ENCODE measurements at places on chromosomes 3 and 15.

DNA sequence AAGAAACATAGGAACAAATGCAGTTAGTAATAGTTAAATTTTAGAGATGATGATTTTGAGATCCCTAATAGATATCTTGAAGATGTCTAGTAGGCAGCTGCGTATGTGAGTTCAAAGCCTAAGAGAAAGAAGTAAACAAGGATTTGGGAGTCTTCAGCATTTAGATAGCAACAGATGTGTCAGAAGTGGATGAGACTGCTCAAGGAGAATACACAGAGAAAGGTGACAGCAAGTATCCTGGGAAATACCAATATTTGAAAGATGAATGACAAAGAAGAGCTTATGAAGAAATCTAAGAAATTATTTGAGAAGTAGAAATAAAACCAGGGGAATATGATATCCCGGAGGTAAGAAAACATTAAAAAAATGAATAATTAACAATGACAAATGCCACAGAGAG is 130.9 kb downstream of the PCCB start:
- no peak for DNase-seq

GRCh38 chr3:153221748-153222162 is 59.7 kb downstream of the RAP2B start:
- peak; percentile 55 for DNase-seq

GRCh38 chr3:67648701-67649100 is 5.7 kb downstream of the SUCLG2 start:
- no peak for DNase-seq

DNA sequence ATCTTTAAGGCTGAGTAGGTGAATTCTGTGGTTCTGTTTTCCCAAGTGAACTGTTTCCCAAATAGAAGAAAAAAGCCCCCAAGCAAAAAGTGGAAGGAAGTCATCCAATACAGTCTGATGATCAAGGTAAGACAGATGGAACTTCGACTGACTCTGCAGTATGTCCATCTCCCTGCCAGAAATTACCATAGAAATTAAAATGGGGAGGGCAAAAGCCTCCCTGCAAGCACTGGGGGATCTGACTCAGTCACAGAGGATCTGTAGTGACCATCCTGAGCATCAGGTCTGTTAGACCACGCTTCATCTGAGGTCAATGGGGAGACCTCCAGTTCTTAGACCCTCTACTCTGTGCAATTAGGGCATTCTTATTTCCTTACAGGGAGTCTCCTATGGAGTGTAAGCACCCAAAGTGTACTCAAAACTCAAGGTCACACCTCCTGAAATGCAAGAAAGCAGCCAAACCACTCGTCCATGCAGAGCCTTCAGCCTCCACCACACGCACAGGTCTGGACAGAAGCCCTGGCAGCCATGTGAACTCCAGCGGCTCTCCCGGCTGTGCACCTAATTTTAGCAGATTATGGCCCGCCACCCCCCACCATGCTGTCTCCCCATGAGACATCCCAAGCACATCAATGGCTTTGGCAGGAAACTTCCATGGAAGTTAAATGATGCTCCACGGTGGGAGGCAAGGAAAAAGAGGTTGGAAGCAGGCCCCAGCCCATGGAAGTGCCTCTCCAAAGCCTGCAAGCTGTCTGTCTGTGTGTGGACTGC is 348.7 kb downstream of the NTRK3 start:
- DNase-seq, result no peak

- DNase-seq, result no peak
Observed at GRCh38 chr3:20185331-20185678, 701 bp downstream of the SGO1 start.

DNA sequence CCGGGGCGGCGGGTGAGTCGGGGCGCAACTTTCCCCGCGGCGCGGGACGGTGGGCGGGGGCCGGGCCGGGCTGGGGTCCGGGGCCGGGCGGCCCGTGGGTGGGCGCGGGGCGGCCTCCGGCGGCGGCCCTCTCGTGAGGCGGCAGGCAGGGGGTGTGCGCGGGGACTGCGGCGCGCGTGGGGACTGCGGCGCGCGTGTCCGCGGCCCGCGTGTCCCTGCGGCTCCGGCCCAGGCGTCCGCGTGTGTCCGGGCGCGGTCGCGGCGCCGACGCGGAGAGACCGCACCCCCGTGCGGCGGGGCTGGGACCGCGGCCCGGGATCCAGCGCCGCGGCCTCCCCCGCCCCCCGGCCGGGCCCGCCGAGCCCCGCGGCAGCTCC is 349 bp downstream of the PLXNA1 start:
- no peak for DNase-seq

GRCh38 chr3:98602078-98602678 is 8.8 kb upstream of the CPOX start:
- no peak for DNase-seq

- no peak for DNase-seq
Observed at GRCh38 chr3:177960722-177961121, 575.5 kb upstream of the KCNMB2 start.

DNA sequence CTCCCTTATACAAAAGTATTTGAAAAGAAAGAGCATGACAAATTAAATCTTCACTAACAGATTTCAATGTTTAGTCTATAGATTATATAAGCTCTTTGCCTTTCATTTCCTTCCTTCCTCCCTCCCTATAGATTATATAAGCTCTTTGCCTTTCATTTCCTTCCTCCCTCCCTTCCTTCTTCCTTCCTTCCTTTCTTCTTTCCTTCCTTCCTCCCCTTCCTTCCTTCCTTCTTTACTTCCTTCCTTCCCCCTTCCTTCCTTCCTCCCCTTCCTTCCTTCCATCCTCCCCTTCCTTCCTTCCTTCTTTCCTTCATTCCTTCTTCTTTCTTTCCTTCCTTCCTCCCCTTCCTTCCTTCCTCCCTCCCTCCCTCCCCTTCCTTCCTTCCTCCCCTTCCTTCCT is 209.8 kb upstream of the CBLB start:
- DNase-seq, result no peak

- DNase-seq, result no peak
Observed at GRCh38 chr15:40105517-40106202, 3.0 kb downstream of the BMF start.

GRCh38 chr3:128287216-128287615 is 133.9 kb downstream of the EEFSEC start:
- DNase-seq, result no peak

GRCh38 chr3:71258116-71258515 is 325.4 kb downstream of the FOXP1 start:
- DNase-seq, result no peak

DNA sequence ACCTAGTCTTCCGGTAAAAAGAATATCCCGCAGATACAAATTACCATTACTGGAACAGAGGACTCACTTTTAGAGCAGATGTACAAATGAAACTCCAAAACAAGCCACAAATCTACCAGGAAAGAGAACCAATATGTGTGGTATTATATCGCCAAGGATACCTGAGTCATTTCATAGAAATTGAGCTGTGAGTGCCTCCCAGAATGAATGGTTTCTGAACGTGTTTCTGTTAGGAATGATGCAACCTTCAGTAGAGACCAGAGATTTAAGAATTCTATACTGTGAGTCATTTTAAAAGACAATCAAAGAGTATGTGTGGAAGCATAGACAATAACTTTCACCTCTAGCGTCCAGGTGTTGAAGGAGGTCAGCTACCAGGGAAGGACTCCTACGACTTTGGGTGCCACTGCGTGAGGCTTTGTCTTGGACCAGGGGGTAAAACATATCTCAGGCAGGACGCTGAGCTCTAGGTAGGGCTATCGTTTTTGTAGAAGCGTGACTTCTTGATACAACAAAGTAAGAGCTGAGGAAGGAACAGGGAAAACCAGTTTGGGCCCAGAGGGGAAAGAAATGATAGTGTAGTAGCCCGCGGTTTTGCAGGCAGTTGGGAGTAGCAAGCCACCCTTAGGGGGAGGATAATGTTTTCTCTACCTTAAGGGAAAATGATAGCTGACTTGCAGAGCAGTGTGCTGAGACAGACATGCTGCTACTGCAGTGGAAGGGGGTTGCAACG is 210.4 kb downstream of the TP63 start:
- no peak for DNase-seq

DNA sequence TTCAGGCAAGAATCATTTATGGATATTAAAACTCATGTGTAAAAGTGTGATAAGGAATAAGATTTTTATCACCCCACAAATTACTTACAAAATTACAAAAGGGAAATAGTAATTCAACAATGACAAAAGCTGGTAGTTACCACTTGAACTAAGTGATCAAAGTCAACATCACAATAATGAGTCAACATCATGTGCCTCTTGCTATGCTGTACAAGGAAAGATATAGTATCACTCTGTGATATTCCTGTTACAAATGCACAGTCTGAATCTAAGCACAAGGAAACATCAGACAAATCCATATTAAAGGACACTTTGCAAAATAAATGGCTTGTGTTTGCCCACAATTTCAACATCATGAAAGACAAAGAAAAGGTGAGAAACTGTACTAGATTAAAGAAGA is 90.5 kb upstream of the PLCL2 start:
- DNase-seq, result no peak

DNA sequence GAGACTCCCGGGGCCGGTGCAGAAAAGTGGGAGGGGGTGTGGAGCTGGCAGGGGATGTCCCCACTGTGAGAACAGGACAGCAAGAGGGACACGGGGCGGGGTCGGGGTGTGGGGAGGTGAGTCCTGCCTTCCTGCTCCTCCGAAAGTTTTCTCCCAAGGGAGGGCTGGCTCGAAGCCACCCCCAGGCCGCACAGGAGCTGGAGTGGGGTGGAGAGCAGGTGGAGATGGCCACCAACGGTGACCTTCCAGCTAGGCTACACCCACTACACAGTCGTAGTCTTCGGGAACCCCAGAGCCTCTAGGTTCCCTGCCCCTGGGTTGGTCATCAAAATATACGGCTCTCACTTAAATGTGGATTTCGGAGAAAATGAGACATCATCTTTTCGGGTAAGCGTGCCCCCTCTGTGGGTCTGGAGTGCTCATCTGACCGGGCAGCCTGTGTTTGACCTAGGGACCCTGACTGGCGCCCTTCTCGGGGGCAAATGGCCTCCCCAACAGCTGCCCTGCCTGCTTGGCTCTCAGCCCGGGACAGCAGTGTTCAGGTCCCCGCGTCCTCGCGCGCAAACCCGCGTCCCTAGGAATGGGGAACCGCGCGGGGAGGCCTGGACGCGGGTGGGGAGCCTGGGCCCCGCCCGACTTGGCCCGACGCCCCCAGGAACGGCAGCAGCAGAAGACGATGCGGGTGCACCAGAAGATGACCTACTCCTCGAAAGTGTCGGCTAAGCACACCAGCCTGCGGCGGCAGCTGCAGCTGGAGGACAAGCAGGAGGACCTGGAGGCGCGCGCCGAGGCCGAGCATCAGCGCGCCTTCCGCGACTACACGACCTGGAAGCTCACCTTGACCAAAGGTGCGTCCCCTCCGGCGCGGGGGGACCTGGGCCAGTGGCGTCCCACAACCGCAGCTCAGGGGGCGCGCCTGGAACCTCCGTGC is 21.2 kb downstream of the CFAP100 start:
- no peak for DNase-seq

GRCh38 chr3:29515451-29515850 is 234.6 kb downstream of the RBMS3 start:
- DNase-seq, result no peak

DNA sequence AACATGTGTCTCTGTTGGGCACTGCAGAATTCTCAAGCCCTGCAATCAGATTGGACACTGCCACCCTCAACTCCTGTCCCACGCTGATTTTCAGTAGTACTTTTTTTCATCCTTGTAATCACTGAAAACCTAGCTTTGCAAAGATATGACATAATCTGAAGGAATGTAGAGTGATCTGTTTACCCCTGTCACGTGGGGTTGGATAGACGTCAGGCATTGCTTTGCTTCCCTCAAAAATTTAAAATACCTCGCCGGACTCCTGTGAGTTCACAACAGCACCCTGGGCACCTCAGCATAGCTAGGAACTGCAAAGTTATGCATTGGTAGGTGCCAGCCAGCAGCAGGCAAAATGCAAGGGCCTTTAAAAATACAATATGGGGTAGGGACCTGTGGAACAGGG is 71.1 kb upstream of the OXTR start:
- no peak for DNase-seq

- DNase-seq, result no peak
Observed at GRCh38 chr3:14844386-14845170, 25.8 kb downstream of the FGD5 start.

DNA sequence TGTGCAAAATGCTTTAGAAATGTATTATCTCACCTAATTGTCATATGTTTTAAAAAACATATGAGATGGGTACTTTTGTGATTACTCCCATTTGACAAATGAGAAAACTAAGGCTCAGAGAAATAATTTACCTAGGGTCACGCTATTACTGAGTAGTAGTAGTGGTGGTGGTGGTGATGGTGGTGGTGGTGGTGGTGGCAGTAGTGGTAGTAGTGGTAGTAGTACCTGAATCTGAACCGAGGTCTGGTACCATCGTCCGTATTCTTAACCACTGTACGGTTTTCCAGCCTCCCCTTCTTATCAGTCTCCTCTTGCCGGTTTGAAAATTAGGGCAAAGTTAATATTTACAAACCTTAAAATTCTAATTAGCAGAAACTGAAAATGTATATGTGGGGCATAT is 102.4 kb downstream of the KLHL25 start:
- no peak for DNase-seq

DNA sequence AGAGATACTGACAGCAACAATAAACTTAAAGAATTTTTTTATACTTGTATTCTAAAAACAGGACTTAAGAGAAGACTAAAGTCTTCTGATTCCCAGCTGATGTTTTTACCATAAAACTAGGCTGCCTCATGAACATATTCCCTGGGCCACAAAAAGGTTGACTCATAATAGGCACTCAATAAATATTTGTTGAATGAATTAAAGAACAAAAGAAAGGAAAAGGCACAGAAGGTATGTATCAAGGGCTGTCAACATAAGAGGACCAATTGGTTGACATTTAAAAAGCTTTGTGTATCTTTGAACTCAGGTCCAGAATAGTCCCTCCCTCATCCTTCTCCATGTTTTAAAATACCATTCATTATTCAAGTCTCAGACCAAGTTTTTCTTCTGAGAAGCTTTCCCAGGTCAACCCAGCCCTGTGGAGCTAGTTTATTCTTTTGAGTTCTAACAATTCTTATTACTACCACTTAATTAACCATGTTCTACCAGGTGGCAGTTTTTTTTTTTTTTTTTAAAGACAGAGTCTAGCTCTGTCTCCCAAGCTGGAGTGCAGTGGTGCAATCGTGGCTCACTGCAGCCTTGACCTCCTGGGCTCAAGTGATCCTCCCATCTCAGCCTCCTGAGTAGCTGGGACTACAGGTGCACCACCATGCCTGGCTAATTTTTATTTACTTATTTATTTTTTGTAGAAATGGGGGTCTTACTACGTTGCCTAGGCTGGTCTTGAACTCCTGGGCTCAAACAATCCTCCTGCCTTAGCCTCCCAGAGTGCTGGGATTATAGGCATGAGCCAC is 17.5 kb upstream of the ARHGEF3 start:
- DNase-seq, result no peak

GRCh38 chr3:138397983-138398382 is 36.4 kb upstream of the ESYT3 start:
- DNase-seq, result no peak

Measured in activated T-helper 1 cell treated with anti-CD3 and anti-CD28 coated beads, Interleukin-2, amount 50 U/mL, for 16 hours (primary cell).